ENCODE measurements at places on chromosomes 6 and 20. TPM values are rescaled to one million over a fixed set of nuclear protein-coding genes. Genes with fewer than 3 reads are reported as not detected.
A peak's percentile ranks its signal among the peaks of the same experiment; 100 is the strongest.

DNA sequence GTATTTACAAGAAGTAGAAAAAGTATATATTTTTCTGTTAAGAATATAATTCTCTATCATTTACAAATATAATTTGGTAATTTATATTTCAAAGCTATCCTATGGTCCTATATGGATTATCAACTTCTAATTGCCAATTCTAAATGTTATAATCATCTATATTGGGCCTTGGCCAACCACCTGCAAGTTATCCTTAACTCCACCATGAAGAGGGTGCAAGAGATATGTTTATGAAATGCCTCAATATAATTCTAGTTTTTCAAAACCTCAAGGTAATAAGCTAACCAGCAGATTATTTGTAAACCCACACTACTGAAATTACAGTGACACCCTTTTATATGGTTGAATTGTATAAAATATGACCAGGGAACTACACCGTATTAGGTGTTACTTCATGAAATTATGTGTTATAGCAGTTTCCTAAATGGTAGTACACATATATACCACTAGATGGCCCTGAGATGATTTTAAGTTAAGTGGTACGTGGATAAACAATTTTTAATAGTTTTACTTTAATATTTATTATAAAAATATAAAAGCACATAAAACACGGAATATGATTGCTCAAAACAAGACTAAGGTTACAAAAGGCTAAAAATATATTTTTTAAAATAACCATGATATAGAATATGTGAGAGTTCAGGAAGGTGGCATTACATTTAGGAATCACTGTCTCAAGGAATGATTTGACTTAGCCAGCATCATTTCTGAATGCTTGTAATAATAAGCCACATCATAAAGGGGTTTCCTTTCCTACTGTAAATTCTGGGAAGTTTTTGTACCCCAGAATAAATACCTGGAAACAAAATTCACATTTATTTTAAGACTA lies 9.8 kb upstream of the PNISR start:
- peak; percentile 62 for DNase-seq

GRCh38 chr6:139468178-139468819 lies 93.9 kb upstream of the CITED2 start:
- DNase-seq = no peak

GRCh38 chr20:49999329-49999728 lies 16.5 kb downstream of the SNAI1 start:
- no peak for DNase-seq

GRCh38 chr6:143401636-143402370 lies 48.7 kb downstream of the ADAT2 start:
- no peak for DNase-seq

DNA sequence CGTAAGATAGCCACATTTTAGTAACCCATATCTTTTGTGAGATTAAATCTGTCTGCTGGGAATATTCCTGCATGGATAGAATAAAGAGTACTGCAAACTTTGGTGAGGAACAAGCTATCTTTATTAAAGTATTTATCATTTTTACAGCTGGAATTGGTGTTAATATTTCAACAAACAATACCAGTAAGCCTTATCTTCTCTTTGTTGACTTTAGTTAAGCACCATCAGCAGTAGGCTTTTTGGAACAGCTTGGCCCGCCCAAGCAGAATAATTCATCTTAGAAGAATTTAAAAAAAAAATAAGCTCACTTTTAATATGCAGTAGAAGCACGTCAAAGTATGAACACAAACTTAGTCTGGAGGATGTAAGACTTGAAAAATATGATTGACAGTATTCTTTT lies 917.8 kb upstream of the ADGRB3 start:
- no peak for DNase-seq

DNA sequence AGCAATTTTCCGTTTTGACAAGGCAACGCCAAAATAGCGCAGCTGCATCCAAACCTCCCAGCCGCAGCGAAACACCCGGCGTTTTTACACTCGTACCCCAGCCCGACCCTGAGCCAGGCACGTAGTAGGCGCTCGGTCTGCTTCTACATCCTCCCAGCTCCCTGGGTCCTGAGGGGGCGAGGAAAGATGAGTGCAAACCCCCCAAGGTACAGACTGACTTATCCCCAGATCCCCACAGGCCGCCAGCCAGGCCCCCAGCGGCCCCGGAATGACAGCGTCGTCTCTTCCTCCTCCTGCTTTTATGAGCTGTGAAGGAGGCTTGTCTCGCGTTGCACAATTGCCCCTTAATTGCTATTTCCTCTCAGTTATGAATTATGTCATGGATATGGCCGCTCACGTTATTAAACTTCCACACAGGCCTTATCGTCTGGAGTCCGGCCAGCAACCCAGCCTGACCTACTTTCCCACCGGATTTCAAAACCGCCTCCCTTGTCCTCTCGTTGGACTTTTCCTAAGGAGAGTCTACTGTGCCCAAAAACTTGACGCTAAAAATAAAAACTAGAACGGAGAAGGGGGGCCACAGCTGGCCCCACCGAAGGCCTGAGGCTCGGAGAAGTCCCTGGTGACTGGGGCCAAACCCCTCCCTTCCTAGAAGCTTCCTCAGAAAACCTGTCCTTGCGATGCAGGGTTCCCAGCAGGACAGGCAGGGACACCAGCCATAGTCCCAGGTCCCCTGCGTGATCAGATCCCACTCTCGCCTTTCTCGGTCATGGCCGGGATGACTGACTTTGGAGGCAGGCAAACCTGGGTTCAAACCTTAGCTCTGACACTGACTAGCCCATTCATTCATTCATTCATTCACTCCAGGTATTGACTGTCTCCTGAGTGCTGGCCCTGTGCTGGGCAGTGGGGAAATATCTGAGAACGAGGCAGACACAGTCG lies 130.9 kb upstream of the PTPN1 start:
- peak; percentile 82 for DNase-seq

DNA sequence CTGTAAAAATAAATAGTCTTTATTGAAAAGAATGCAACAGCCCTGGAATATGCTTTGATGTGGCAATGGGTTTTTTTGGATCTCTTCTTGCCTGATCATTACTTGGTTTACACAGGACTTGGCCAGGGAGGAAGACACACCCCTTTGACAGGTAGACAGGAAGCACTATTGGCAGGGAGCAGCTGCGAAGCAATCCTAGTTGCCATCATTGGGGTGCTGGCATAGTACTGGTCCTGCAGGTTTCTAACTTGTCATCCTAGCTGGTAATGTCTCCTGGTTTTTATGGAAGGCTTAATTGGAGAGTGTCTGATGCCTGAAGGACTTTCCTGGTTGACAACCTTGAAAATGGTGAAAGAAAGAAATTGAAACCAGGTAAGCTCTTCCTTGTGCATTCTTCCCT lies 71.2 kb upstream of the CCN6 start:
- no peak for DNase-seq

DNA sequence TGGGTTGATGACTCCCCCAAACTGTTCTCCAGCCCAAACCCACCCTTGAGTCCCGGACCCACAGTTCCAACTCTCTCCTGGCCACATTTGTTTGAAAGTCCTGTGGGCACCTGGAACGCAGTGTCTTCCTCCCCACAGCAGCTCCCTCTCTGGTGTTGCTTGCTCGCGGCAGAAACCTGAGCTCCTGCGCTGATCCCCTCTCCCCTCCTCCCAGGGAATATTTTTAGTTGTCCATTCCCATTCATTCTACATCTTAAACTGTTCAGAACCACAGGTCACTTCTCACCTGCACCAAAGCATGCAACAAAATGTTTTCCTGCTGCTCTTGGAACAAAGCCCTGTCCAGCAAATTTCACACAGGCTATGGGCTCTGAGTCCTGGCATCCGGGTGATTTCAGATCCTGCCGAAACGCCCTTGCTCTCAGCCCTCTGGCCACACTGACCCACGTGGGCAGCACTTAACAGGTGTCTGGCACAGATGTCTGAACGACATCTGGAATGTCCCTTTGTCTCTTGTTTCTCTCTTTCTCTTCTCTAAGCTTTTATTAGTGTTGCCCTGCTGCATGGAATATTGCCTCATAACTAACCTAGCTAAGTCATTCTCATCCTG lies 27.0 kb upstream of the PMEPA1 start:
- no peak for DNase-seq

DNA sequence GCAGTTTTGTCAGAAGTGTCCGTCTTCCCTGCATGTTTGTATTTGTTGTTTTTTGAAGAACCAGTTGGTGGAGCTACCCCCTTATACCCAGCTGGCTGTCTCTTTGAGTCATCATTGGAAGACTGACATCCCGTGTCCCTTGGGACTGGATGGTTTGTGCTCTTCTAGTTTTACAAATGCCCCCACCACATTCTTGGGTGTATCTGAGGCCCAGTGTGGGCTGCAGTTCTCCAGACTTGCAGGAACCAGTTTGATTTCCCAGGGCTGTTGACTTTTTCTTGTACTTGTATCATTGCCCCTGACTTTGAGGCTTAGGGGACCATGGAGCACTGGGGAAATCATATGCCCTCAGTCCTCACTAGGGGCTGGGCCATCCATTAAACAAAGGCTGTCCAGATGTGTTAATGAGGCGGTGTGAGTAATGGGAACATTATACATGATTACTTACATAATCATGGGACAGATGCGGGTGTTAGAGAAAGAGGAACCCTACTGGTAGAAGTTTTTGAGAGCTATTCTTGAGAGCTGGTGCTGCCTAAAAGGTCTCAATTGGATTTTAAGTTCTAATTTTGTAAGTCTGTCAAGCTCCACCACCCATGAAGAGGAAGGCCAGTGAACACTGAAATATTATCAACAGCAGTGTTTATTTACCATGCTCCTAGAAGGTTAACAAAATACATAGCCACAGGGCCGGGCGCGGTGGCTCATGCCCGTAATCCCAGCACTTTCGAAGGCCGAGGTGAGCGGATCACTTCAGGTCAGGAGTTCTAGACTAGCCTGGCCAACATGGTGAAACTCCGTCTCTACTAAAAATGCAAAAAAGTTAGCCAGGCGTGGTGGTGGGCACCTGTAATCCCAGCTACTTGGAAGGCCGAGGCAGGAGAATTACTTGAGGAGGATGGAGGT lies 8.5 kb downstream of the JARID2 start:
- peak; percentile 42 for DNase-seq

- DNase-seq = no peak
Measured at GRCh38 chr20:43827940-43828562, 86.6 kb upstream of the TOX2 start.

GRCh38 chr6:6724539-6725467 lies 136.3 kb downstream of the LY86 start:
- peak; percentile 88 for DNase-seq

- no peak for DNase-seq
Measured at GRCh38 chr6:81769824-81770223, 17.3 kb upstream of the TENT5A start.

DNA sequence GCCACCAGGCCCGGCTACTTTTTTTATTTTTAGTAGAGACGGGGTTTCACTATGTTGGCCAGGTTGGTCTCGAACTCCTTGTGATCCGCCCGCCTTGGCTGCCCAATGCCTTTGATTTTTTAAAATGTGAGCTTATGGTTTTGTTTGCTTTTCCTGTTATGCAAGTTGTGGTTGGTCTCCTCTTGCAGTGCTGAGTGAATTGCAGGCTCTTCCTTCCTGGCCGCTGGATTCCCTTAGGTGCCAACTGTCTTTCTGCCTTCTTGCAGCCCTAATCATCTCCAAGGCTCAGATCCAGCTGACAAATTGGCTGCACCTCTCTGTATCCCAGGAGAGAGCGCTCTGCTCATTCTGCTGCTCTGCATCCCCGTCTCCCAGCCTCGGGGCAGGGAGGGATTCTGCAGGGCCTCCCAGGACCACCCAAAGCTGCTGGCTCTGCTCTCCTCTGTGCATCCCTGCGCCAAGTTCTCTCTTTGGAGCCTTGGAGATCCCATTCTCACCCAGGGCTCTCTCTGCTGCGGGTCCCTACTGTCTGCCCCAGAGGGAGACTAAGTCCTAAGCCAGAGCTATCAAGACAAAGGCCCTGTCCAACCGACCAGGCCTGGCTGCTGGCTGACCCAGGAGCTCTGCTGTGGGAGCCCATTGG lies 14.1 kb upstream of the EMILIN3 start:
- no peak for DNase-seq

GRCh38 chr20:34896086-34896621 lies 19.7 kb downstream of the ACSS2 start:
- DNase-seq = no peak

DNA sequence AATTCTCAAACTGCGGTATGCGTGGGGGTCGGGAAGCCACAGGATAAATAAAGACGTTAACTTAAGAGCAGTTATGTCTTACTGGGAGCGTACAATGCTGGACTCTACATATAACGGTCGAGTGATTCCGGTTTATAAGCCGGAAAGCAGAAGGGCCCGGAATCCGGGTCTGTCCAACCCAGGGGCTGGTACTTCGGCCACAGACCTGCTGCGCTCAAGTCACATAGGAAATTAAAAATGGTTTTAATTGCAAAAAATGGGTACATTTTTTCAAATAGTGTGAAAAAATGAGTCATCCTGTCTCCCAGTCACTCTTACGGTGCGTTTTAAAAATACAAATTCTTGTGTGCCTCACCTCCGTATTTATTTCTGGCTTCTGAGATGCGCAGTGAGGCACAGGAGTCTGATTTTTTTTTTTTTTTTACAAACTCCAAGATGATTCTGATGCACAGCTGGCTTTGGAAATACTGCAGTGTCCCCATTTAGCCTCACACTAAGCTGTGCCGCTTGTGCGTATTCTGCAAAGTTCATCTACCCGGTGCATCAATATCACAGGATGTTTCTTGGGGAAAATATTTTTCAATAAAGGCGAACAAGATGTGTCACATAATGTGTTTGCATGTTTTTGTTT lies 1.0 kb downstream of the PCIF1 start:
- DNase-seq = no peak

DNA sequence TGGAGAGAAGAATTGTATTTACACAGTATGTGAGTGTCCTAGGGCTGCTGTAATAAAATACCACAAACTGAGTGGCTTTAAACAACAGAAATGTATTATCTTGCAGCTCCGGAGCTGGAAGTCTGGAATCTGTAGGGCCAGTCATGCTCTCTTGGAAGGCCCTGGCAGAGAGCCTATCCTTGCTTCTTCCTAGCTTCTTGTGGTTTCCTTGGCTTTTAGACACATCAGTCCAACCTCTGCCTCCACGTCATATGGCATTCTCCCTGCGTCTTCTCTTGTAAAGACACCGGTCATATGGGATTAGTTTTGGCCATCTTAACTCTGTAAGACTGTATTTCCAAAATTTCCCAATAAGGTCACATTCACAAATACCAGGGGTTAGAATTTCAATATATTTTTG lies 10.8 kb downstream of the FNDC1 start:
- DNase-seq = no peak

- DNase-seq = no peak
Measured at GRCh38 chr20:9374072-9374471, 140.3 kb upstream of the LAMP5 start.

GRCh38 chr20:18541741-18542140 lies 25.5 kb upstream of the SMIM26 start:
- DNase-seq = no peak

GRCh38 chr6:149266659-149267058 lies 50.9 kb upstream of the TAB2 start:
- DNase-seq = no peak

Gene IP6K3
- total RNA-seq = under 0.01 TPM

Gene SLC16A10
- total RNA-seq = 0.19 TPM

Gene PTCHD4
- total RNA-seq = 6.1 TPM
